ENCODE measurements at places on chromosomes 7 and 10.

DNA sequence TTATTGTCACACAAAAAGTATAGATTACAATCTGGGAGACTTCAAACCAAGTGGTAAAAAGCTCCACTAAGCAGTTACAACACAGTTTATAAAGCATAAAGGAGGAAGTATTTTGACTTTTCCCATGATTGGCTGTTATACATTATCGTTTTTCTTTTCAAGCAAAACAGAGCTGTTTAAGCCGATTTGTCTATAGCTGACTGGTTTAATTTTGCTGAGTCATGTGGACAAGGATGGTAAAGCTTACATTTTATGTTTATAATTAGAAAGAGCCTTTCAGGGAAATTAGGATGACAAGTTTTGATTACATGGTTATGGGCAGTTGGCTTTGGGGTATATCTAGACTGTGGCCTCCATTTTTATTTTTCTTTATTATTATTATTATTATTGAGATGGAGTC, 152.5 kb upstream of the STK17A start:
- no peak for DNase-seq

DNA sequence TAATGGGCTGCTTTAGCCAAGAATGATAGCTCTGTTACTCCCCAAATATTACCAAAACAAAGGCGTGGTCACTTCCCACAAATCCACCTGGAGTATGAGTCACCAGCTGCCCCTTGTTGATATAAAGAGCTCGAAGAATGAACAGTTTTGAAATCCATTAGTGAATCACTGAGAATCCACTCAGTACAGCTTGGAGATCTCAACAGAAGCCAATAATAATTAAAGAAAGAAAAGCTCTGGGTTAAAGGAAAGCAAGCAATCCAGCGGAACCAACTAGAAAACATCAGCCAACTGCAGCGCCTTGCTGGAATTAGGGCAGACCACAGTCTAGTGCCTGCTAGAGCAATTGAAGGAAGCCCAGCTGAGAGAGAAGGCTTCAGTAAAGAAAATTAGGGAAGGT, 576.0 kb upstream of the C7orf33 start:
- DNase-seq: no peak

DNA sequence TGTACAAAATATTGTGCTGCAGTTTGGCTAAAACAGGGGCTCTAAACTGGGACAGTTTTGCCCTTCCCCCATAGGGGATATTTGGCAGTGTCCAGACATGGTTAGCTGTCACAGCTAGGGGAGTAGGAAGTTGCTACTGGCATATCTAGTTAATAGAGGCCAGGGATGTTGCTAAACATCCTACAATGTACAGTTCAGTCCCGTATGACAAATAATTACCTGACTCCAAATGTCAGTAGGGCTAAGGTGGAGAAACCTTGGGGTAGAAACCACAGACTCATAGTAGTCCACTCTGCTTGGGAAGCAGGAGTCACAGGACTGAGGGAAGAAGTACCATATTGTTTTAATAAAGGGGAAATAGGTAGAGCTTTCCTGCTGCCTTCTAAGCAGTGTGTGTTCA, 39.8 kb downstream of the WBP1L start:
- no peak for DNase-seq

- no peak for DNase-seq
These were observed 883.5 kb downstream of the SORCS1 start for GRCh38 chr10:106280896-106281460.

DNA sequence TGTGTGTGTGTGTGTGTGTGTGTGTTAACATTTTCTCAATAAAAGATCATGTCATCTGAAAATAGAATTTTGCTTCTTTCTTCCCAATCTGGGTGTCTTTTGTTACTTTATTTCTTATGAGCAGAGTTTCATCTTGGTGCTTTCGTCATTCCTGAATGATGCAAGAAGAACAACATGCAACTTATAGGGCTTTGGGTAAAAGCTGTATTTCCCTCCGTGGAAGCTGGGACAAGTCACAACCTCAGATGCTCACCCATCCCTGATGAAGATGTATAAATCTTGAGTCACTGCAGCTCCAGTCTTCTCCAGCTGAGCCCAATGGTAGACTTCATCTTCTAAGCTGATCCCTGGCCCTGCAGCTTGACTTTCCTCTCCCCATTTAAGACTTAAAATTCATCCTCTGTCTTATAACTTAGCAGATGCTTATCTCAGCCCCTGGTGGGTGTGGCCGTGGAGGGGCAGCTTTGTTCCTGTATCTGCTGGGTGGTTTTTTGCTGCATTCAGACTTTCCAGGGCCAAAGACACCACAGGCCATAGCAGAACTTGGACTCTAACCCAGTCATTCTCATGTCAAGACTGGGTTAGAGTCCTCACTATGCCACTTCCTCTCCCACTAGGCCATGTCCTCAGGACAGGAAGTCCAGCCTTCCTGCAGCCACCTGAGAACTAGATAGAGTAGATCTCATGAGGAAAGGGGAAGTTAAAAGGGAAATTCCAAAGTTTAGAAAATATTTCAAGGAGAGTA, 356.4 kb downstream of the TNS3 start:
- DNase-seq: no peak

Data from stimulated activated CD4-positive, alpha-beta T cell treated with anti-CD3 and anti-CD28 coated beads, Interleukin-4, amount 100 ng/mL, for 24 hours (primary cell).